ENCODE measurements at places on chromosomes 1 and 21. TPM values are rescaled to one million over a fixed set of nuclear protein-coding genes. Genes with fewer than 3 reads are reported as not detected.
A peak's percentile ranks its signal among the peaks of the same experiment; 100 is the strongest.

- H3K4me1 ChIP-seq: peaks cover 54% of the 10 kb centered on the region
- no peak for DNase-seq
- H3K27ac ChIP-seq: peak overlapping the region; percentile 98
- H3K36me3 ChIP-seq: peaks cover 2% of the 10 kb centered on the region
Measured at GRCh38 chr1:212609701-212610574, 1.4 kb downstream of the ATF3 start.

DNA sequence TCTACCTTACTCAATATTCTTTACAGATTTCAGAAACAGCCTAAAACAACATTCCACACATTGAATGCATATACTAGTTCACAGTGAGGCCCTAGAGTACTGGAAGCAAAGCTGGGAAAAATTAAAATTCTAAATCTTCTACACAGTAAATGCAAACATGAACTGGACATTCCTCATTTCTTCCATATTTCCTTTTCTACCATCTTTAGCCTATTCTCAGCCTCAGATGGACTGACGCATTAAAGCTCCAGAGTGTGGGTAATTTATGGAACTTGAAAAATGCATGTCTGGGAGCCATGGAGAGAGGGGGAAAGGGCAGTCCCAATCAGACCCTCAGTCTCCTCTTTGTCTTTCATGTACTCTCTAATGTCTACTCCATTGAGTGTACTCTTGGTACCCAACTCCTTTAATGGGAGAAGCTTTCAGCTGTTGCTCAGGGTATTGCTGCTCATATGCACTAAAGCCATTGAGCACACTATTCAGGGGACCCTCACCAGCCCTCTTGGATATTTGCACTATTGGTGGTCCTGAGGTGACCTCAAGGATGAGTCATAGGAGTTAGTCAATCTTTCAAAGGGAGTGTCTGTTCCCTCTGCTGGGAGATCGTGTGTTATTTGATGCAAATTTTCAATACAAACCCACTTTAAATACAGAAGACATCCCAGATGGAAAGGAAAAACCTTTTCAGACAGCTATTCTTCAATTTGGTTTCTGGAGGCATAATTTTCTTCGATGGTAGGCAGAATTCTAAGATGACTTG is 83.3 kb upstream of the KCNJ15 start:
- no peak for DNase-seq
- no peak overlapping the region for H3K27ac ChIP-seq
- no peaks in the 10 kb centered on the region for H3K36me3 ChIP-seq
- H3K4me3 ChIP-seq: no peak overlapping the region

DNA sequence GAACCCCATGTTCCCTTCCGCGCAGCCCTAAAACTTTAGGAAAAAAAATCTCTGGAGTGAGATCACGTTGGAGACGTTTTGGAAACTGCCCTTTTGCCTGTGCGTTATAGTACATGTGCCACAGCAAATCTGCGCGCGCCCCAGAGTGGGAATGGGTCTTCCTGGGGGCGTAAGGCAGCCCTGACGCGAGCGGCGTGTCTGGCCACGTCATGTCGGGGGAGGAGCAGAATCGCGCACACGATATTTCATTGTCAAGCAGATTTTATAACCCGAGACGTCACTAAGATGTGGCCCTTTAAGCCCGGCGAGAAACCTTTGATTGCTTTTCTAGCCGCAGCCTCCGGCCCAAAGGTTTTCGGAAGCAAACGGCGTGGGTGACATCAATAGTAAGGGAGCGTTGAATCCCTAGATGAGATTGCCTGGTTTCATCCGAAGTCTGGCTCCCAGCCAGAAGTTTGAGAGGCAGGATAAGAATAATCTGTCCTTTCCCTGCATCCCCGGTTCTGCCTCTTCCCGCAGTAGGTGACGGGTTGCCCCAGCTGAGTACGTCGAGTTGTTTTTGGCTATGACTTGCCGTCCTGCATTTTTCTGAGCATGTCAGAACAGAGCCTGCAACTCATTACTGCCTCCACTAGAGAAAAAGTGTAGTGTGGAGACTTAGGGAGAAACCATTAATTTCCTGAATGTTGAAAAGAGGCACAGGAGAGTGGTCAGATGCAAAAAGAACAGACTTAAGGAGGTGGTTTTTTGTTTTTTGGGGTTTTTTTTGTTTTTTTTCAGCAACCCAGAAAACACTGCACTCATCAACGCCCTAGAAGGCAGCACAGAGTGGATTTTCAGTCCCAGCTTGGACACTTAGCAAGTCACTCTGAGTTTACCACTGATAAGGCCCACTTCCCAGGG is 817 bp upstream of the PMVK start:
- peak overlapping the region; percentile 98 for H3K27ac ChIP-seq
- no peaks in the 10 kb centered on the region for H3K36me3 ChIP-seq
- DNase-seq: peak; percentile 98
- peak overlapping the region; percentile 65 for H3K4me3 ChIP-seq

DNA sequence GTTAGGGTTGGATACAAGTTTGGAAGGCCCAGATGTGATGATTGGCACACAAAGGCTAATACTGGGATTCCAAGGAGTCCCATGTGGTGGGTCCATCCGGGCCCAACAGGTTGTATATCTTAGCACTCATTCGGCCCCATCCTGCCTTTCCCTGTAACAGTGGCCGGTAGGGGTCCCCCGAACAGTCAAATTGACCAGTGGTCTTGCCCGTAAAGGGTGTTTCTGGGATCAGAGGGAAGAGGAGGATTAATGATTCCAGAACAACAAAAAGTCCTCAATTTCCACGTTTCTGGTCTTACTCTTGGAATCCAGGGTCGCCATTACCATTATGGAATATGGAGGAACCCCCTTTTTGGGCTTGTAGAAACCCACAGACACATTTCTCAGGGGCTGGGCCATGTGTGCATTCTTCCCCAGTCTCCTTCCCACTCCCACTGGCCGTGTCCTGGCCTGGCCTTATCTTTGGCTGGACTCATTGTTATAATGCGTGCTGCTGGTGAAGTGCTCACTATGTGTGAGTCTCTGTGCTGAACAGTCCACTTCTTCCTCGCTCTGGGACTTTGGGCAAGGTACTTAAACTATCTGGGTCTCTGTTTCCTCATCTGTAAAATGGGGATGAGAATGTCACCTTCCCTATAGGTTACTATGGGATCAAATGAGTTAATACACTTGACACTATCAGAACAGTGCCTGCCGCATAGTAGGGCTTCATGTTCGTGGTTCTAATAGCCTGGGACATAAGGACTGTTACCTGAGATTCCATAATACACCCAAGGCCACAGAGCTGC is 161.8 kb downstream of the DYRK1A start:
- H3K36me3 ChIP-seq: no peaks in the 10 kb centered on the region
- no peak overlapping the region for H3K27ac ChIP-seq
- no peaks in the 10 kb centered on the region for H3K27me3 ChIP-seq
- peaks cover 14% of the 10 kb centered on the region for H3K4me1 ChIP-seq
- DNase-seq: no peak

GRCh38 chr1:176785791-176786190 is 322.8 kb downstream of the PAPPA2 start:
- no peak overlapping the region for H3K4me3 ChIP-seq
- no peaks in the 10 kb centered on the region for H3K36me3 ChIP-seq
- peaks cover 10% of the 10 kb centered on the region for H3K4me1 ChIP-seq
- no peak overlapping the region for H3K27ac ChIP-seq
- peak; percentile 39 for DNase-seq
- no peaks in the 10 kb centered on the region for H3K27me3 ChIP-seq

GRCh38 chr1:154546264-154547063 is 12.0 kb downstream of the UBE2Q1 start:
- peak; percentile 51 for DNase-seq
- peaks cover 11% of the 10 kb centered on the region for H3K4me1 ChIP-seq
- no peak overlapping the region for H3K4me3 ChIP-seq
- H3K36me3 ChIP-seq: peaks cover 29% of the 10 kb centered on the region
- H3K27me3 ChIP-seq: no peaks in the 10 kb centered on the region
- no peak overlapping the region for H3K27ac ChIP-seq

DNA sequence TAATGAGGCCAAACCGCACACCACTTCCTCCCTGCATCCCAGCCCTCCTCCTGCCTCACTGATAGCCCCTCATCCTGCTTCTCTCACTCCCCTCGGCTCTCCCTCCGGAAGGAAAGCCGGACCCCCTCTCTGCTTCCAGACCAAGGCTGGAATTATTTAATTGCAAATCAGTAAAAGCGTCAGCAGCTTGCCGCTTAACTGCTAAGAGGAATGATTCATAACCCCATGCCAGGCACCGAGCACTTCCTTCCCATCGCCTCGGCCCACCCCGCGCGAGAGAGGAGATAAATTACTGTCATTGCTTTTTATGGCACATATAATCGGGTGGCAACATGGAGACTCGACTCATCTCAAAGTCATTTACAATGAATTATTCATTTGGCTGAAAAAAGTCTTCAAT is 77.3 kb downstream of the UBIAD1 start:
- no peaks in the 10 kb centered on the region for H3K36me3 ChIP-seq
- no peak for DNase-seq
- H3K27me3 ChIP-seq: peaks cover 57% of the 10 kb centered on the region
- H3K4me3 ChIP-seq: no peak overlapping the region
- no peaks in the 10 kb centered on the region for H3K4me1 ChIP-seq
- H3K27ac ChIP-seq: no peak overlapping the region

DNA sequence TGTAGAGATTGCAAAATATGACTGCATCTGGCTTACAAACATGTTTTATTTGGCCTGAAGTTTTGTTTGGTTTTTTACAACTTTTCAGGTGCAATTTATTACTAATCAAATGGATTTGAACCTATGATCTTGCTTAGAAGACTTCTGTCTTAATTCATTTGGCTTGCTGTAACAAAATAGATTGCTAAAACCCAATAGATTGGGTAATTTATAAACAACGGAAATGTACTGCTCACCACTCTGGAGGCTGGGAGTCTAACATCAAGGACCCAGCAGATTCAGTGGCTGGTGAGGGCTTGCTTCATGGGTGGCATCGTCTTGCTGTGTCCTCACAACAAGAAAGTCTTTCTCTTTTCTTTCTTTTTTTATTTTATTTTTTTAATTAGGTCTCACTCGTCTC is 72.9 kb downstream of the LBR start:
- no peaks in the 10 kb centered on the region for H3K4me1 ChIP-seq
- H3K4me3 ChIP-seq: no peak overlapping the region
- no peaks in the 10 kb centered on the region for H3K36me3 ChIP-seq
- no peaks in the 10 kb centered on the region for H3K27me3 ChIP-seq
- no peak for DNase-seq

DNA sequence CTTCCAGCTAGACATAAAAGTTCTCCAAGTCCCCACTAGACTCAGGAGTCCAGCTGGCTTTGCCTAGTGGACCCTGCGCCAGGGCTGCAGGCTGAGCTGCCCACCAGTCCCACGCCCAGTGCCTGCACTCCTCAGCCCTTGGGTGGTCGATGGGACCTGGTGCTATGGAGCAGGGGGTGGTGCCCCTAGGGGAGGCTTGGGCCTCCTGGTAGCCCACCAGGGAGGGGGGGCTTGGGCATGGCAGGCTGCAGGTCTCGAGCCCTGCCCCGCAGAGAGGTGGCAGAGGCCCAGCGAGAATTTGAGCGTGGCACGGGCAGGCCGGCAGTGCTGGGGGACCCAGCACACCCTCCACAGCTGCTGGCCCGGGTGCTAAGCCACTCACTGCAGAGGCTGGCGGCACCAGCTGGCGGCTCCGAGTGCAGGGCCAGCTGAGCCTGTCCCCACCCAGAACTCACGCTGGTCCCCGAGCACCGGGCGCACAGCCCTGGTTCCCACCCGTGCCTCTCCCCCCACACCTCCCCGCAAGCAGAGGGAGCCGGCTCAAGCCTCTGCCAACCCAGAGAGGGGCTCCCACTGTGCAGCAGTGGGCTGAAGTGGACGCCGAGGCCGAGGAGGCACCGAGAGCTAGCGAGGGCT is 30.2 kb upstream of the GBP5 start:
- H3K36me3 ChIP-seq: no peaks in the 10 kb centered on the region
- H3K4me3 ChIP-seq: no peak overlapping the region
- H3K27ac ChIP-seq: no peak overlapping the region
- no peaks in the 10 kb centered on the region for H3K4me1 ChIP-seq
- no peak for DNase-seq

- peaks cover 71% of the 10 kb centered on the region for H3K4me1 ChIP-seq
- H3K4me3 ChIP-seq: no peak overlapping the region
- H3K27ac ChIP-seq: peak overlapping the region; percentile 48
- peaks cover 60% of the 10 kb centered on the region for H3K36me3 ChIP-seq
- DNase-seq: no peak
Measured at GRCh38 chr1:21264898-21265297, 25.4 kb downstream of the ECE1 start.

DNA sequence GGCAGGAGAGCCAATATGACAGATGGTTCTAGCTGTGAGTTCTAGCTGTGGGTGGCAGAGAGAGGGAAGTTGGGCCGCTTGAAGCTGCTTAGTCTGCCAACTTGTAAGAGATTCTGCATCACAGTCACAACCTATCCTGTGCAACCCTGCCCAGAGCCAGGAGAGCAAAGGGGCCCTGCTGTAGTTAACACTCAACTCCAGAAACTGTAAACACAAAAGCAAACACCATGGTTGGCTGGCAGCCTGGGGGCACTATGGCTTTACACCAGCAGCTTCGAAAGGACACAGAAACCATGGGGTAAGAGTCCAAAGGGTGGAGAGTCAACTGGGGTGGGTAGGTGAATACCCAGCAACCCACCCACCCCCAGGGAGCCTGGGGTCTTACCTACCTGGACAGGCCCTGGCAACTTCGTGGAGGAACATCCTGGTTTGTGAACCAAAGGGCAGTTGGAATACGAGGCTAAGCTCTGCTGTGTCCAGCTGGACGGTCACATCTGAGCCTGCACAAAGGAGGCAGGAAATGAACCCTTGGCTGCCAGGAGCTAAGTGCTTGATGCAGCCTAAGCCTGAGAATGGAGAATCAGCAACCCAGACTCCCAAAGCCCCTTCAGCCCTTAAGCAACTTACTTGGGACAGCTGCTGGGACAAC is 6.4 kb downstream of the INPP5B start:
- H3K4me1 ChIP-seq: peaks cover 32% of the 10 kb centered on the region
- DNase-seq: peak; percentile 44
- H3K27ac ChIP-seq: peak overlapping the region; percentile 64
- no peaks in the 10 kb centered on the region for H3K27me3 ChIP-seq
- H3K36me3 ChIP-seq: peaks cover 81% of the 10 kb centered on the region

DNA sequence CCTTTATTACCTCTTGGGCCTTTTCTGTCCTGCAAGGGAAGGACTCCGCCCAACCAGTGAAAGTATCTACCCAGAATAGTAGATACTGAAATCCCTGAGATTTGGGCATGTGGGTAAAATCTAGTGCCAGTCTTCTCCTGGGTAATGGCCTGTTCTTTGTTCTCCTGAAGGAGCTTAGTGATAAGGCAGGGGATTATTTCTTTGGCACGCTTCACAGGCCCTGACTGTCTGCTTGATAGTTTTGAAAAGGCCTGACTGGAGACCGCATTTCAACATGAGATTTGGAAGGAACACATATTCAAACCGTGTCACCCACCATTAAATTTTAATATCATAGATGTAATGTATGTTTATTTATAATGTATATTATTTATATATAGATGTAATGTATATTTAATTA is 48.9 kb downstream of the RASAL2 start:
- H3K36me3 ChIP-seq: no peaks in the 10 kb centered on the region
- no peaks in the 10 kb centered on the region for H3K27me3 ChIP-seq
- no peak overlapping the region for H3K4me3 ChIP-seq
- H3K27ac ChIP-seq: no peak overlapping the region

GRCh38 chr1:246372559-246372958 is 134.5 kb downstream of the SMYD3 start:
- H3K4me3 ChIP-seq: no peak overlapping the region
- H3K27me3 ChIP-seq: no peaks in the 10 kb centered on the region
- H3K4me1 ChIP-seq: no peaks in the 10 kb centered on the region
- no peaks in the 10 kb centered on the region for H3K36me3 ChIP-seq
- H3K27ac ChIP-seq: no peak overlapping the region

GRCh38 chr1:59046134-59046533 is 250.8 kb upstream of the FGGY start:
- DNase-seq: no peak
- H3K36me3 ChIP-seq: no peaks in the 10 kb centered on the region
- no peak overlapping the region for H3K27ac ChIP-seq
- no peaks in the 10 kb centered on the region for H3K27me3 ChIP-seq
- no peak overlapping the region for H3K4me3 ChIP-seq

The TNFRSF1B gene
- 24.3 TPM for total RNA-seq

The REN gene
- total RNA-seq: not detected

The CD164L2 gene
- not detected for total RNA-seq

The SELE gene
- not detected for total RNA-seq

The FBXO2 gene
- 5.0 TPM for total RNA-seq

All from stomach (tissue), 19 donors.